Stimulated activated CD8-positive, alpha-beta memory T cell treated with anti-CD3 and anti-CD28 coated beads, Interleukin-4, amount 100 ng/mL, for 4 hours (primary cell): ENCODE measurements at places on chromosomes 2 and 18.

DNA sequence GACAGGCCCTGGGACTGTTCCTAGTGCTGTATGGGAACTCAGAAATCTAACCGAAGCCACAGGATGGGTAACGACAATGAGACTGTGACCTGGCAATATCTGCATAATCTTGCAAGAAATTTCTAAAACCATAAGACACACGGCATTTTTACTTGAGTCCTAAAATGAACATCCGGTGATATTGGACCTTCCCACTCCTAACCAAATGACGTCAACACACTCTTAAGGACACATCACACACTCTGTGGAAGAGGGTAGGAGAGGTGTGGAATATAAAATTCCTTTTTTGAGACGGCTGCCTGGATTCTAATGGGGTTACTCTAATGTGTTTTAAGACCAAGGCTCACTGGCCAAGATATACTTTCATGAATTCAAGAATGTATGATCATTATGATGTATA is 195.9 kb downstream of the SLC8A1 start:
- no peak for DNase-seq

DNA sequence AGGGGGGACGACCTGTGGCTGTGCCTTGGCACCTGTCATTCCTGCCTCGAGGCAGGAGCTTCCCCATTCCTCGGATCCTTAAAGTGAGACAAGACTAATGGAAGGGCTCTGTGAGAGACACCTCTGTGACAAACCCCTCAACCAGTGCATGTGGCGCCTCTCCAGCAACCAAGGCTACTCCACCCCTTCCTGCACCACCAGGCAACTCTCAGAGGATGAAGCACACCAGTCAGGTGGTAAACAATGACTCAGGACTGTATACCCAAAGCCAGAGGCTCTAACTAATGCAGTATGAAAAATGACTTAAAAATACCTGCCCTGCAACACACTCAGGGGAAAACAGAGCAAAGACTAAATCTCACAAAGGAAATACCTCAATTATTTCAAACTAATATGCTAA is 136.9 kb downstream of the UXS1 start:
- peak; percentile 30 for DNase-seq

- no peak for DNase-seq
Measured at GRCh38 chr18:73254564-73254963, 386.8 kb upstream of the NETO1 start.

DNA sequence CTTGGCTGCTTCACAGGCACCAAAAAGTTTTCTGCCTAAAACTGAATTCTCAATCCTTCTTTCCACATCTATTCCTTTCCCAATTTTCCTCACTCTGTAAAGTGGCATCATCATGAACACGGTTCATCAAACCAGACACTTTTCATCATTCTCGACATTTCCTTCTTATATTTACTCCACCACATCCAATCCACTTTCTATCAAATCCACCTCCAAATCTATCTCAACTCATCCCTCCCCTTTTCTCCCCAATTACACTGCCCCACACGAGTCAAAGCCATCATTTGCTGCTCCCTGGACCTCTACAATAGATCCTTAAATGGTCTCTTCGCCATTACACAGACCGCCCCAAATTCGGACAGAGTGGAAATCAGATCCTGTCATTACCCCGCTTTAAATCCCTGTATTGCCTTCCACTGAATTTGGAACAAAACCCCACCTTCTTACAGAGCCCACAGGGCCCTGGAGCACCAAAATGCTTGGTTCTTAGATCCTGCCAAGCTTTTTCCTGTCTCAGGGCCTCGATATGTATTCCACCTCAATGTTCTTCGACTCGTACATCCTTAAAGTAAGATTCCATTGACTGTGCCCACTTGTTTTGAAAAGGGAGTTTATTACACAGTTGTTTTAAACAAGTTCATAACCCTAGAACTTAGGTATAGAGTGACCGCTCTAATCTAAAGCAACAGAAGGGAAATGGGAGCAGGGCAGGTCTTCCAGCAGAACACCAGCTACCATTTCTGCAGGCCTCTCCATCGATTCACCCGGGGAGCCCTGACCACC is 856 bp downstream of the ACAA2 start:
- no peak for DNase-seq

GRCh38 chr2:236656721-236657120 is 87.1 kb downstream of the ACKR3 start:
- DNase-seq = no peak

DNA sequence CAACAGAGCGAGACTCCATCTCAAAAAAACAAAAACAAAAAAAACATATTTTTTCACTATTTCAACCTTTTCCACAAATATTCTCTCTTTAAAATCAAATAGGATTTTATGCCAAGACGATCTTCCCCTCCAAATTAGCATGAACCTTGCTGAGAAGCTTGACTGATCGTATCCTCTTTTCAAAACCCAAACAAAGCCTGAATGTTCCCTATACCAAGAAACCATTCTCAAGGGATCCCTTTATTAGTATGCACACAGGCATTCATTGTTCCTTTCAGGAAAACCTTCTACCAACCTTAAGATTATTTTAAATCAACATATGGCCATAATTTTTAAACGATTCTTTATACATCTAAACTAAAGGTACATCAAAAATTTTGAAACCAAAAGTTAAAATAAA is 6.3 kb downstream of the SPIRE1 start:
- DNase-seq = no peak

DNA sequence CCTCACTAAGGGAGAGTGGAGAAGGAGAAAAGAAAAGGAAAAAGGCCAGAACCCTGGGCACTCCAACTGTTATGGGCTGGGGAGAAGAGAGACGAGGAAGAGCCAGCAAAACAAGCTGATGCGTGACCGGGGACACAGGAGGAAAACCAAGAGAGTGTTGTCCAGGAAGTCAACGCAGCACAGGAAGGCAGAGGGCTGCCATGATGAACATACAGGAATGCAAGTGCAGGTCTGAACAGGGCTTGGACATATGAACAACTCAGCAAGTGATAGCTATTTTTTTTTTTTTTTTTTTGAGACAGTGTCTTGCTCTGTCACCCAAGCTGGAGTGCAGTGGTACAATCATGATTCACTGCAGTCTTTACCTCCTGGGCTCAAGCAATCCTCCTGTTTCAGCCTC is 28.4 kb downstream of the SIX3 start:
- DNase-seq = no peak

GRCh38 chr2:191597186-191597751 is 80.7 kb upstream of the NABP1 start:
- DNase-seq = no peak

GRCh38 chr18:8468191-8468590 is 141.0 kb upstream of the RAB12 start:
- no peak for DNase-seq

GRCh38 chr2:16495509-16496208 is 170.0 kb downstream of the CYRIA start:
- no peak for DNase-seq

GRCh38 chr2:55156326-55156725 is 75.8 kb downstream of the CLHC1 start:
- DNase-seq = no peak

DNA sequence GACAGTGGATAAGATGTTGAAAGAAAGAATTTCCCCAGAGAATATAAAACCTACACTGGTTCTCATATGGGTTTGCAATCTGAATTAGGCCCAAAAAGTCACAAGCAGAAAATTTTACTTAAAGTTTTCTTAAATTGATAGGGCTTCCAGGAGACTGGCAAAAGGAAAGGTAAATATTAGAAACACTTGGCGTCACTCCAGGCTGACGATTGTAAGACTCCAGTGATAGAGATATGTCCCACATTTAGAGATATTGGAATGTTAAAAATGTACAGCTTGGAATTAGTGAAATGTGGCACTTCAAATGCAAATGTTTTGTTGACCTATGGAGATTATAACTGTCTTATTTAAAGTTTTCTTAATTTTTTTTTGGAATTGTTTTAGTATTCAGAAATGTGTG is 14.0 kb downstream of the YIPF4 start:
- no peak for DNase-seq

- no peak for DNase-seq
Measured at GRCh38 chr2:237967463-237967951, 693 bp downstream of the UBE2F start.
